ENCODE measurements at places on chromosomes 4 and X.

DNA sequence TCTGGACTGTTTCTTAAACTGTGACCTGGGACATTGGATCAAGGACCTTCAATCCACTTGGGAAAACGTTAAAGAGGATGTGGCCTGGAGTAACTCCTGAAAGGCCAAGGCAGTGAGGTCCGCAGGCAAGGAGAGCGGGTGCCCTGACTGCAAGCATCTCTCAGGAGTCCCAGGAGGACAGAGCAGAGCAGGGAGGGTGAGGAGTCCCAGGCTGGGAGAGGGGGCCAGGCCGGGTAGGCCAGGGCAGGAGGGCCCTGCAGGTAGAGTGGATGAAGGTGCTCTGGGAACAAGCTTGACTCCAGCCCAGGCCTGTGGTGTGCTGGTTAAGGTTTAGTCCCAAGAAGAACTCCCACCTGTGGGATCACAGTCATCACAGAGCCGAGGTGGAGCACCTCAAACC lies 13.8 kb downstream of the PNMA6E start:
- DNase-seq = no peak

DNA sequence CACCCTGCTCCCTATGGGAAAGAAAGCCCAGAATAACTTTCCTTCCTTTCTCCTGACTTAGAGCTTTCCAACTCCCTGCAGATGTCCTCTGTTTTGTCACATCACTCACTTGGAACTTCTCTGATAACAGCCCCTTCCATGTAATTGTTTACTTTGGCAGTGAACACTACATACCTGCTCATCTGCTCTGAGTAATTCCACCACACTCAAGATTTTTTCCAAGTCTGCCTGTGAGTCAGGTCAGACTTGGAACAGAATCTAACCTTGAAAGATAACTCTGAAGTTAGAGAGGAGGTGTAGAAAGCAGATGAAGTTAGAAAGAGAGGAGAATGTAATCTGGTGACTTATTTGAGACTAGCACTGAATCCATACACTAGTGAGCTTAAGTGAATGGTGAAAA lies 7.4 kb downstream of the MAGEB10 start:
- DNase-seq = no peak

DNA sequence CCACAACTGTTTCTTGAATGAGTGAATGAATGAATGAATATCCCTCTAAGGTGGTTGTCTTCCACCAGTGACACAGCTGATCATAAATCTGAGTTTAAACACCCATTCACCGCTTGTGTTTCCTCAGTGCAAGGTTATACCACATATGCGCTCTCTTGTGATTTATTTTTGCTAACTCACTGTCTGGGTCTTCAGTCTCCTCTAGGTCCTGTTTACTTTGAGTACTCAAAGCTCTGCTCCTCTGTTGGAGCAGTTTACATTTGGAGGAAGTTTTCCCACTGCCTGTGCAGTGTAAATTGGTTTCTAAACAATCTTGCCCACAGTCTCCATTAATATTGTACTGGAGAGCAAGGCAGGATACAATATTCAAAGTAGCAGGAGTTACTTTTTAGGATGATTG lies 212.6 kb upstream of the JADE1 start:
- DNase-seq = no peak

DNA sequence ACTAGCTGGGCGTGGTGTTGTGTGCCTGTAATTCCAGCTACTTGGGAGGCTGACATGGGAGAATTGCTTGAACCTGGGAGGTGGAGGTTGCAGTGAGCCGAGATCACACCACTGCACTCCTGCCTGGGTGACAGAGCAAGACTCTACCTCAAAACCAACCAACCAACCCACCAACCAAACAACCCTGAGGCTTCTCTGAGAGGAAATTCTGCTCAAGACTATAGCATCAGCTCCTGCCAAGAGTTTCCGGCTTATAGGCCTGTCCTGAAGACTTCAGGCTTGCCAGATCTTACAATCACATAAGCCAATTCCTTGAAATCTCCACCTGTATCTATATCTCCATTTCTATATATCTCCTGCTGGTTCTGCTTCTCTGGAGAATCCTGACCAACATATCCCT lies 173.8 kb upstream of the TBC1D9 start:
- no peak for DNase-seq

GRCh38 chr4:172897046-172897445 lies 271.6 kb upstream of the GALNT7 start:
- DNase-seq = no peak

DNA sequence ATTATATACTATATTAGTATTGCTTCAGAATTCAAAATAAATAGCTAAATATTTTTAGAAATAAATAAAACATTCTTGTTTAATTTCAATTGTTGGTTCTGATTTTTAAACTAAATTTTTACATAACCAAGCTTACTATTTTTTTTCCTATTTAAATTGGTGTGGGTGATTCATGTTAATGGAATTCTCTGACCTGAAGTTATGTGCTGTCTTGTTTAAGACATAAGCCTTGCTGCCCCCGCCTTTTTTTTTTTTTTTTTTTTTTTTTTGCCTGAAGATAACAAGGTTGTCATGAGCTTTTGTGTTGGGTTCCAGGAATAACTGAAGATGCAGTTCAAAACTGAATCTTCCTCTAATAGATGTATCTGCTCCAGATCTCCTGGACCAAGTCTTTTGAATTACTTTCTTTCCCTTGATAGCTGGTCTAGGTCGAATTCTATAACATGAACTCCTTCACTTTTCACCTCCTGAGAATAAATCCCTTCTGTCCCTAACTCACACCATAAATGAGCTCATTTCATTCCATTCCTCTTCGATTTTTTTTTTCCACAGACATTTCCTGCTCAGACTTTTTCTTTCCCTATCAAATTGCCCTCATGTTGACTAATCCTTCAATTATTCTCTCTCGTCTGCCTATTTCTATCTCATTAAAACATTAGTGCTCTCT lies 261.5 kb upstream of the FTHL17 start:
- no peak for DNase-seq

- no peak for DNase-seq
These were observed 48.5 kb downstream of the EVC start for GRCh38 chr4:5759236-5760075.

DNA sequence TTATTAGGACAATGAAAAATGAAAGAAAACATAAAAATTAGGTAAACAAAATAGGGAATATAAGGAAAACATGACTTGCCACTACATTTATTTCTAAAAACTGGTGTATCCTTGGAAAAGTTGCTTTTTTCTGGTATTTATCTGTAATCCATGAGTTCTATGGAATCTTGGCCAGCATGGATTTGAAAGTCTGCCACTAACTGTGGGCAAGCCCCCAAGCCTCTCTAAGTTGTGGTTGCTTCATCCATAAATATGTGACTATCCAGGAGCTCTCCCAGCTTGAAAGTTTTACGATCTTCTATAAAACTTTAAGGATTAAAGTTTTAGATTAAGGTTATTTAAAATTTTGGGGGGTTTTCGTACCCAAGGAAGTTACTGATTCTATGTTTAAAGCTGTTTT lies 21.8 kb downstream of the RPS6KA3 start:
- DNase-seq = peak; percentile 50

DNA sequence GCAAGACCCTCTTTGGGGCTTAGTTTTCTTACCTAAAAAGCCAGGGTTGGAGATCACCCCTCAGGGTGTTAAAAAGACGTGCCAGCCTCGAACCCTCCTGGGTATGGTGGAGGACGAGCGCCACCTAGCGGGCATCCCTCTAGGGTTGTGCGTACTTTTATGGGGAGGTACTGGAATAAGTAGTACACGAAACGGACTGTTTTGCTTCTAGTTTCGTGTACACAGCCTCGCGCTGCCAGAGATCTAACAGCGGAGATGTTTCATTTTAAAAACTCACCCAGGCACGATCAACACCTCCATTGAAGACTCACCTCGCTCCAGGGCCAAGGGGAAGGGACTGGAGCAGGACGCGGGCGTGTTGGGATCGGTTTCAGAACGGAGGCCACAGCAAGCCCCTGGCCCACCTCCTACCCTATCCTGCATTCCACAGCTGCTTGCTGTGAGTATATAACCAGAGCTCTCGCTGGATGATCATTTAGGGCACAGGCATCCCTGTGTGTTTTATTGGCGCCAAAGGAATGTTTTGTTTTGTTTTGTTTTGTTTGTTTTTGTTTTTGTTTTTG lies 4.8 kb upstream of the NKX3-2 start:
- peak; percentile 86 for DNase-seq

- no peak for DNase-seq
These were observed 4.2 kb upstream of the ZXDB start for GRCh38 chrX:57587607-57588006.

DNA sequence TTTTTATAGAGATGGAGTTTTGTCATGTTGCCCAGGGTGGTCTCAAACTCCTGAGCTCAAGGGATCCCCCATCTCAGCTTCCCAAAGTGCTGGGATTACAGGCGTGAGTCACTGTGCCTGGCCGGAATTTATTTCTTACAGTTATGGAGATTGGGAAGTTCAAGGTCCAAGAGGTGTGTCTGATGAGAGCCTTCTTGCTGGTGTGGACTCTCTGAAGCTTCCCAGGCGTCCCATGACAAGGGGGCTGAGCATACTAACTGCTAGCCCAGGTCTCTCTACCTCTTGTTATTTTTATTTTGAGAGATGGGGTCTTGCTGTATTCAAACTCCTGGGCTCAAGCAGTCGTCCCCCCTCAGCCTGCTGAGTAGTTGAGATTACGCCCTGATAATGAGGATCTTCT lies 2.9 kb upstream of the NSD2 start:
- no peak for DNase-seq

DNA sequence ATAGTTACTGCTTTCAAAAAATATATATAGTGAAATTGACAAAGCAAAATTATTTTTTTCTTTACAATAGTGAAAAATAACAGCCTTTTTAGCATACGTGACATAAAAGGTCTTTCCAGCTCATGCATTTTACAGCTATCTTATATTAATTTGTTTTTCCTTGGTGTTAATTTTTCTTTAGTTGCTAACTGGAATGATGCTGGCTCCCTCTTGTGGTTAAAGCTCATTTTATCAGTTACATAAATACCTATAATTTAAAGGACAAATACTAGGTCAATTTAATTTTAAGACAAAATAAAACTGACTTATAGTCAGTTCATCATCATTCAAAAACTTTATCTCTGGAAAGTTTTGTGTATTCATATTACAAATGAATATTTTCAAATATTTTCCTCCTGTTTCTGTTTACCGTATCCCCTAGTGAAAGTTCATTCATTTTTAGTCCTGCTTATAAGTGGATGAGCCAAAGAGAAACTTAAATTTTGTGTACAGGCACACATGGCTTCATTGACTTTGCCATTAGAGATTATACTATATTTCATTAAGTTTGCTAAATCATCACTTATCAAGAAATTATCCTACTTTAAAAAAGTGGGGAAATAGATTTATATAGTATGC lies 9.9 kb upstream of the ANAPC4 start:
- DNase-seq = no peak

GRCh38 chr4:86529436-86529835 lies 64.7 kb upstream of the PTPN13 start:
- DNase-seq = no peak

DNA sequence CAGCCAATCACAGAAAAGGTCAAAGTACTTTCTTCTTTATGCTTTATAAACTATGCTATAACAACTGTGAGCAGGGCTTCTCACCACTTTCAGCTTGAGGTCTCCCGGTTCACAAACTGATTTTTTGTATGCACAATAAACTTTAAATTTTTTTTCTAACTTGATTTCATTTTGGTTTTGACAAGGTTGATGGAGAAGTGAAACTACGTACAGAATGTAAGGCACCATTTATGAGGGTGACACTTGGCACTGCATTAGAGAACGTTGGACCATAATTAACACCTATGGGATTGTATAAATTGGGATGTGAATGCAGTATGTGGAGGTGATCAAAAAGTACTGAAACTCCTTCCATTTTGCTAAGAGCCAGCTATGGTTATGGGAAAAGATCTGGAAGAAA lies 857.9 kb upstream of the HTR2C start:
- no peak for DNase-seq

DNA sequence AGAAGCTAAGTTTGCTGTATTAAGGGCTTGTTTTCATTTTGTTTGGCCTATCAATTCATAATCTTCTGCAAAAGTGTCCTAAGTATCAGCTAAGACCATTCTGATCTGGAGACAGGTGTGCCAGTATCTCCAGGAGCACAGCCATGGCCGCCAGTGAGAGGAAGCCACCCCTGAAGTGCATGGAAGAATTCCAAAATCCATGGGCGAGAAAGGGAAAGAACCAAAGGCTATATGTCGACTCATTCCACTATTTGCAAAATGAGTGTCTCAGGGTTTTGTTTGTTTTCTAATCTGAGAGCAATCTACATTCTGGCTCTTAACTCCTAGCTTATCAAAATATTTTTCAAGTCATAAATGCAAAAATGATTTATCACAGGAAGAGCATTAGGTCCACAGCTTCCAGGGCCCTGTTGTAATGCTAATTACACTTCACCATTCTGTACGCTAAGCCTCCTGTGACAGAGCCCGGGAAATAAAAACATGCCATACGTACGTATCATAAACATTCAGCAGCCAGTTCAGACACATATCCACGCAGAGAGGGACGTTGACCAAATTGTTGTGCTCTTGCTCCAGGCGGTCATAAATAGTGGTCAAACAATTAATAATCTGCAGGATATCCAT lies 137.3 kb upstream of the FTHL17 start:
- DNase-seq = no peak

DNA sequence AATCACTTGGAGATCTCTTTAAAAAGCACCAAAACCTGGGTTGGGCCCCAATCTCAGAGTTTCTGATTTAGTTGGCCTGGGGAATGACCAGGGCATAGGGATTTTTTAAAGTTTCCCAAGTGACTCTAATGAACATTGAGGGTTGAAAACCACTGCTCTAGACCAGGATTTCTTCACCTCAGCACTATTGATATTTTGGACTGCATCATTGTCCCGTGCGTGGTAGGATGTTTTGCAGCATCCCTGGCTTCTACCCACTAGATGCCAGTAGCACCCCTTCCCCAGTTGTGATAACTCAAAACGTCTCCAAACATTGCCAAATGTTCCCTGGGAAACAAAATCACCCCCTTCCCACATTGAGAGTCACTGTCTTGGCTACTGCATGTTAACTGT lies 61.8 kb downstream of the ATXN3L start:
- DNase-seq = no peak

- no peak for DNase-seq
These were observed 124.5 kb downstream of the MBNL3 start for GRCh38 chrX:132364313-132364712.

Measured in left hindlimb (tissue), 1 donor.